ENCODE measurements at places on chromosomes 12 and 14.

DNA sequence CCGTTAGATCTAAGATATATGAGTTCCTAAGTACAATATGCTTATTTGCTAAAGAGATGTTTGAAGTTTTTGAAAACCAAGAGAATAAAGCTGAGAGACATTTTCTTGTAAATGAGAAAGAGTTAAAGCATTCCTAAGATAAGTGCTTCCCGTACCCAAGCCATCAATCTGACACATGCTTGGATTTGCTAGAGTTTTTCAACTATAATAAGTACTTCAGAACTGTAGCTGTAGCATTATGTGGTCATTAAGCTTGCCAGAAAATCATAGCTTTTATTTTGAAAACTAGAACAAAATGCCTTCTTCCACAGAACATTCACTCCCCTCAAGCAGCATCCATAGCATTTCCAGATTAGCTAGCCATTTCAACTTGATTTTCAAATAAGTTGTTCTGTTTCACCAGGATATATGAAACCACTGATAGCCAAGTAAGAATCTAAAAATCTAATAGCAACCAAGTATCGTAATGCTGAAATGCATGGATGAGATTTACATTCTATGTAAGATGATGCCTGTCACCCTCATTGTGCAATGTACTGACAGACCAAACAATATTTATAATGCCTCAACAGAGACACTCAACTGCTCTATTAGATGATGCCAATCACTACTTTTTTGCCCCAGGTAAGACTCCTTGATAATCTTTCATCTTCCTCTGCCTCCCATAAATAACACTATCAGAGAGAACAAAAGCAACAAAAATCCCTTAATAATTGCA lies 8.0 kb downstream of the SNW1 start:
- DNase-seq: no peak

DNA sequence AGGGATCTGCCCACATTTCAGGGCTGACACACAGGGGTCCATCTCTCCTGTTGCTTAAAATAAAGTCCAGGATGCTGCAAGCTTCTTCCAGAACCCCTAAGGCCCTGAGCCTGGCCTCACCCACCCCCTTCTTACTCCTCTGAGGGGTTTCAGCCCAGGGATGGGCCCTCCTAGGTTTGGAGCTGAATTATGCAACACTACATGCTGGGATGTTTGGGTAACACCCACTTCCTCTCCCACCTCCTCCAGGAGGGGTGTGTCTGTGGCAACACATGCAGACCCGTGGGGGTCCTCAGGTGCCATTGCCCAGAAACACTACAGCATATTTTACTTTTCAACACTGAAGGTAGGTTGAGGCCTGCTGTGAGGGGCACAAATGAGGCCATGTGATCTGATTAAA lies 5.4 kb downstream of the FBLN5 start:
- DNase-seq: no peak

DNA sequence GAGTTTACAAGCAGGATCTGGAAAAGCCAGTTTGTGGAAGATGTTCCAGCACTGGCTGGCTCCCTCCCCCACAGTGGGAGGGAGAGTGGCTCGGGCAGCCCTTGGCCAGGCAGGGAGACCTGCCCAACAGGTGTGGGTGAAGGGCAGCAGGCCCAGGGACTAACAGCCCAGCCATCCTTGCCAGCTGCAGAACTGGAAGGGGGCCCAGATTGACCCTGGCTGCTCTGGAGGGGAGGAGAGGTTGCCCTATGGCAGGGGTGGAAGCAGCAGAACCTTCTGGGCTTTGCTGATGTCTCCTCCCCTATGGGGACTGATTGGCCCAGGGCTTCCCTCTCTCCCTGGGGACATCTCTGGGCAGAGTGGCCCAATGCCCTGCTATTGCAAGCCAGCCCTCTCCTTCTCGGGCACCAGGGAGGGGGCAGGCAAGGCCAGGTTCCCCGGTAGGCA lies 20.5 kb downstream of the IRF2BPL start:
- no peak for DNase-seq

GRCh38 chr12:49585477-49586459 lies 17.8 kb upstream of the MCRS1 start:
- DNase-seq: no peak

GRCh38 chr14:79093531-79093930 lies 923.4 kb downstream of the NRXN3 start:
- no peak for DNase-seq

GRCh38 chr14:64509036-64509435 lies 4.5 kb downstream of the ZBTB1 start:
- no peak for DNase-seq

GRCh38 chr12:51771008-51771407 lies 77.5 kb downstream of the FIGNL2 start:
- DNase-seq: no peak

DNA sequence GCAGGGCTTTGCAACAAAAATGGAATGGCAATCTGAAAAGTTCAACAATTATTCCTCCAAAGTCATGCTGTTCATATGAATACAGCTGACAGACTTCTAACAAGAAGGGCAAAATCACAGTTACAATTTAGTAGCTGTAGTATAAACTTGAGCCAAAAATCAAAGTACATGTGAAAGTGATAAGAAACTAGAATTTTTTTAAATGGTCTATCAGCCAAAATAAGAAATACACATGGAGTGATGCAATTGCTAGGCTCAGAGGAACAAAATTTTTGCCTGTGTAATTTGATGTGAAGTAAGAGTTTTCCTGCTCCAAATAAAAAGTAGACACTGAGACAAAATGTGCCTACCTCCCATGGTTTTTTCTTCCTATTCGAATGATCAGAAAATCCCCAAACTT lies 167.7 kb upstream of the CDKN3 start:
- DNase-seq: no peak

DNA sequence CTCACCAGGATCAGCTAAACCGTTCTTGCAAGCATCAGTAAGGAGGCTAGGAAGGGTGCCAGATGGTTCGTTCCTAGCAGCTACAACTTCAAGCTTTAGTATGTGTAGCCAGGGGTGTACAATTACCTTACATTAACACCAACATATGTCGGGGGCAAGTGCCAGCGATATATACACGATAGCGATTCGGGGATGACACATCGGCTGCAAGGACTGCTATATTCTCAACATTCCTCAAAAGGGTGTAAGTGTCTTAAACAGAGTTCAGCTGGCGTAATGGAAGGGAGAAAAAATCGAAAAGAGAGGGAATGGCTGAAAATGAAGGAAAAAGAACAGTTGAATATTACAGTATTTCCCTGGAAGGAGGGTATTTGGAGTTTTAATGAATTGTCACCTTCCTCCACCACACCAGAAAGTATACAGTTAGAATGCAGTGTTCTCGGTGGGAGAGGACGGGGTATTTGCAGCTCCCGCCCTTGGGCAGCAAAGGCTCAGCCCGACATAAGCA lies 545 bp downstream of the LIMA1 start:
- no peak for DNase-seq

DNA sequence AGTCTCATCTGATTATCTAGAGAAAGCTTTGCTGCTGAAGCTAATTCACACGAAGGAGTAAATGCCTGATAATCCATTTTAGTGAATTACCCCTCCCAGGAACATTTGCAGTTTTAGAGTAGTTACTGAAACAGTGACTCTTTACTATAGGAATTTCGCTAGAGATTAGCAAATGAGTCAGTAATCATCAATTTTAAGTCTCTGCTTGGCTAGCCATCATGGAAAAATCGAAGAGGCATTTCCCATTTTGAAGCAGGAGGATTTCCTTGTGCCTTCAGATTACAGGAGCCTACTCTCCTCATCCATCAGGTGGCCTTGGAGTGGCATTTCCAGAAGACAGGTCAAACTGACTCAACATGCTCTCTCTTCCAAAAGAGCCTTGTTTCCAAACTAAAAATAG lies 154.5 kb downstream of the EGLN3 start:
- no peak for DNase-seq

DNA sequence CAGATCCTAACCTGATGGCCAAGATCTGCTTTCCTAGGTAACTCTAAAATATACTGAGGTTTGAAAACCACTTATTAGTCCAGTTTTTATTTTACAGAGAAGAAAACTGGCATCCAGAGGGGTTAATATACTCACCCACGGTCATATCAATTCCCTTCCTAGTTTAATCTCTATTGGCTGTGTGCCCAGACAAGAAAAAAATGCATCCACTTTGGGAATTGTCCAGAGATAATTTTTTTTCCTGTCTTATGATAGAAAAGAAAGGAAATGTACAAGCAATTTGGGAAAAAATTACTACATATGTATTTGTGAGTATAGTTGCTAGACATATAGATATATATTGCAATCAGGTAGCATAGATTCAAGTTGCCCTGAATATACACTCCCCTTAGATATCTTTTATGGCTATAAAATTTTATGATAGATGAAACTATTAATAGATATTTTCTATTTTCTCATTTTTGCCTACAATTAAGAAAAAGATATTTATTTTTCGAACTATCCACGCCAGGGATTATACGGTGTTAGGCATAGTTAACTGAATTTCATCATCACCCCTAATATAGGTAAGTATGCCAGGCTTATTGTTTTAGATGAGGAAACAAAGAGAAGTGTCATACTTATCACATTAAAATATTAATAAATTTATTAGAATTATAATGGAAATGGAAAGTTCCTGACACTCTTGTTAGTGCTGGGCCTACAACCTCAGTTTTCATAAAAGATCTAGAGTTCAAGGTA lies 100.5 kb upstream of the SLC38A2 start:
- no peak for DNase-seq

- no peak for DNase-seq
Observed at GRCh38 chr14:70893858-70894291, 13.4 kb upstream of the PCNX1 start.

DNA sequence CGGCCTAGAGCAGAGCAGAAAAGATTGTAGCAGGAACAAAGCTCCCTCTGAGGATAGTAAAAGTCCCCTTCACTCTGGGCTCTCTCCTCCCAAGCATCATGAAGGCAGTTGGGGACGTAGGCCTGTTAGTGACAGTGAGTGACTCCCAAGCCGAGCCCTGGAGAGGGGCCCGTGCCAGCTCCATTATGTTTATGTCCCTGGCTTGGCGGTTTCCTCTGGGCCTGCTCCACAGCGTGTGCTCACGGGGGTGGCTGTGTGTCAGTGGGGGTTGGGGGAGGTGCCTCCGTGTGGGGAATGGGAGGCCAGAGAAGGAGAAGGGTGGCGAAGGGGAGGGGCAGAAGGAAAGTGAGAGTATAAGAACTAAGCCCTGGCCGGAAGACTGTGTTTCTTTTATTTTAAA lies 170.0 kb upstream of the VASH1 start:
- no peak for DNase-seq

DNA sequence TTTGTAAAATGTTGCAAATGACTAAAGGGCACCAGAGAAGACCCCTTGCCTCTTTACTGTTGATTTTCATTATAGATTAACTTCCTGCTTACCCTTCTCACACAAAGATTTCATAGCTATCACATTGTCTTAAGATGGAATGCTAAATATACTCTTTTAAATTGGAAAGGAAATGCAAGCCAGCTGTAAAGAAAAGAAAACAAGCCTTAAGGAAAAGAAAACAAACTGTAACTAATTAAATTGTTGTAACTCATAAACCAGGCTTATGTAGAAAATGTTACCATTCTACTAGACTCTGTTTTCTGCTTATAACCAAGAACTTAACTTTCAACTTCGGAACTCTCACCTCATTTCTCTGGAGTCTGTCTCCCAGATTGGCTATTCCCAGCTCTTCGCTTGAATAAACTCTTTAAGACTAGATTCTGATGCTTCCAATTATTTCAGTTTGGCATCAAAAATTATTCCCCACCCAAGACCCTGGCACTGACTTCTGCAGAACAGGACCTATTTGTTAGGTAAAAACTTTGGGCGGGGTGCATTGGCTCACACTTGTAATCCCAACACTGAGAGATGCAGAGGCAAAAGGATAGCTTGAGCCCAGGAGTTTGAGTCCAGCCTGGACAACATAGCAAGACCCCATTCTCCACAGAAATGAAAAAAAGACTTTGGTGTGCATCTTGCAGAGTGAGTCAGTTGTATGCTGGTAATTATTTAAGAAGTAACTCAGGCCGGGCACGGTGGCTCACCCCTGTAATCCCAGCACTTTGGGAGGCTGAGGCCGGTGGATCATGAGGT lies 36.6 kb upstream of the CIT start:
- no peak for DNase-seq

- DNase-seq: no peak
Observed at GRCh38 chr14:94058674-94059138, 22.3 kb downstream of the DDX24 start.

- no peak for DNase-seq
Observed at GRCh38 chr12:2963154-2963759, 4.1 kb downstream of the TEAD4 start.

DNA sequence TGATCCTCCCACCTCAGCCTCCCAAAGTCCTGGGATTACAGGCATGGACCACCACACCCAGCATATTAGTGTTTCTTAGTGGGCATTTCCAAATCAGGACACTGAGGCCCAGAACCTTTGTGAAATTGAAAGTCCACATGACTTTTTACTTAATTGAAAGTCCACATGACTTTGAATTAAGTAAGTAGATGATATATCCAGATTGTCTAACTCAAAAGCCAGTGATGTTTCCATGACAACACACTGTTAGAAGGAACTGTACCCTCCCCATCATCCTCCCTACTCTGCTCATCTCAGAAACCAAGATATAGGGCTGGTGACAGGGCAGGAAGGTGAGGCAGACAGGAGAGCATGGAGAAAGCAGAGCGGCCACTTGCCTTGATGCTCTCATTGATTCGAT lies 7.2 kb downstream of the MYO1A start:
- no peak for DNase-seq

GRCh38 chr14:39682582-39682981 lies 250.3 kb upstream of the FBXO33 start:
- DNase-seq: no peak

- no peak for DNase-seq
Observed at GRCh38 chr12:32482226-32482625, 82.9 kb downstream of the FGD4 start.

- no peak for DNase-seq
Observed at GRCh38 chr12:4710113-4710512, 10.1 kb upstream of the GALNT8 start.

GRCh38 chr14:70601162-70601561 lies 707 bp upstream of the MED6 start:
- no peak for DNase-seq

DNA sequence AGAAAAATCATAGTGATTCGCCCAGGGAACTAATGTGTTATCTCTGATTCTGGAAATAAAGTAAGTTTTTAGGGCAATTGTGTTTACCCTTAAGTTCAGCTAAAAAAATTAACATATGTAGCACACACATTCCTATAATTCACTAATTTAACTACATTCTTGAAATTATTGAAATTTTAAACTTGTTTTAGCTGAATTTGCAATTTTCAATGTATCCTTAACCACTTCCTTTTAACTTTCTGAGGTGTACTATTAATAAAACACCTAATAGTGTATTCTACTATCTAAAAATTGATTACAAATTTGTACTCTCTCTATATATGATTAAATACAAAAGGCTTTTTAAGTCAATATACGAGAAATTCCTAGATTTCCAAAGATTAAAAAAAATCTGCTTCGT lies 2.2 kb downstream of the KLHL28 start:
- DNase-seq: no peak

DNA sequence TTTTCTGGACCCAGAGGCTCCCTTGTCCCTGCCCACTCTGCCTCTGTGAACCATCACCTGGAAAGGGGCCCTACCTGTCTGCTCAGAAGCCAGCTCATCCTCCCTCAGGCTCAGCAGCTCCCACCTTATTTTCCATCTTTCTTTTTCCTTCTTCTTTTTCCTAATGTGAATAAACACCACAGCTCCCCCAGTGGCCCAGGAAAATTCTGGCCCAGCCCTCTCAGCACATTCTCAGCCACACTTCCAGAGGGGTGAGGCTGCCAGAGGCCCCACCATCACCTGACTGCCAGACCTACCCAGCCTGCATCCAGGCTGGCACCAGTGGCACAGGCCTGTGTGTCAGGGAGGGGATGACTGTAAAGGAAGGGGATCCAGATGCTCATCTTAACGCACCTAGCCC lies 23.0 kb downstream of the ZFHX2 start:
- no peak for DNase-seq
